ENCODE measurements at places on chromosomes 1 and 21.

DNA sequence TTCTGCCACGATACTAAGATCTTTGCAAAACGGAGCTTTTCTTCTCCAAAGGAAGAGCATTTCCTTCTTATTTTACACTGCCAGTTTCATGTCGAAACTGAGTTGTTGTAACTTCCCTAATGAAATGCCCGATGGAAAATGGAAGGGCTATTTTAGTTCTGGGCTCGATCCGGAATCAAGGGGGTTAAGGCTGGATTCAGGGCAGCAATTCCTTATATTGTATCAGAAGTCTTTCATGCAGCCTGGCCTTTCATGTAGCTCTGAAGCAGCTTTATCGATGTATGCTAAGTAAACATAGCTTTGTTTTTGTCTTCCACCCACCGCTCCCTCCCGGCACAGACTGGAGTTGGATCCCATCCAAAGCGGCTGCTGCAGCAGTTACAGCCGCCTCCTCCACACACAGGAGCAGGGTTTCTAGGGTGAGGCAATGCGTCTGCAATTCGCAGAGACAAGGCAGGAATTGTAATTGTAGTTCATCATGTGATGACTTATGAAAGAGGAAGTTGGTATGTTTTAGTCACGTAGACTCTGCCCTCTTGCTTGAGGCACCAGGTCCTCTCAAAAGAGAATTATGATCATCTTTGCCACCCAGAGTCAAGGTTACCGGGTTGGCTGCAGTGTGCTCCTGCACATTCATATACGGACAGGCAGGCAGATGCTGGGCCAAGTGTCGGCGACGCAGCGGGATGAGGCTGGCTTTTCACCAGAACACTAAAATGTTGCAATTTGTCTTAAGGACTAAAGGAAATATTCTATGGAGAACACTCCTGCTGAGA lies 2.6 kb upstream of the IRF2BP2 start:
- DNase-seq = no peak

DNA sequence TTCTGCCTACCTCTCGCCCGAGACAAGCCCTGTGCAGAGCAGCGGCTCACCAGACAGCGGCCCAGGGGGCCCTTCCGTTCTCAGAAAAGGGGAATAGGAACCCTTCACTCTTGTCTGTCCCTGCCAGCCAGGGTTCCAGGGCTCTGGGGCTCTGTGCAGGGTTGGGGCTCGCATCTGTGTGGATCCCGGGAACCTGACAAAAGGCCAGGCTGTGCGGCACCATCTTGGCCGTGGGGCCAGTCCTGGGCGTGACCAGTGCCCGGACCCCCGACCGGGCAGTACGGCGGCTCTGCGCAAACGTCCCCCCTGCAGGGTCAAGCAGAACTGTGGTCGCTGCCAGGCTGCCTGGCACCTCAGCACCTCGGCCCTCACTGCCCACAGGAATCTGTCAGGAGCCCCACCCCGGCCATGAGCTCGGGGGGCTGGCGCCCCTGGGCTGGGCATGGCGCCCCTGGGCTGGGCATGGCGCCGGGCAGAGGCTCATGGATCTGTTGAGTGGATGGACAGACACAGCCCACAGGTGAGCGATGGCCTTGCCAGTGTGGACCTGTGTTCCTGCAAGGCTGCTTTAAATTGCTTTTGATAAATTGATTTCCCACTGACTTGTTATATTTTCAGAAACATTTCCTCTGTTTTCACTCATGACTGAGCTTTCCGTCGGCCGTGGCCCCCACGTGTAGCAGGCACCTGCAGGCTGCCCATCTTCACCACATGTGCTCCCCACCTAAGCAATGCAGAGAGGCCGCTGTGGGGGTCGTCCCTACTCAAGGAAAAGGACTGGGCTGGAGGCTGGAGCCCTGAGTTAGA lies 59.0 kb downstream of the SLX9 start:
- DNase-seq = no peak

DNA sequence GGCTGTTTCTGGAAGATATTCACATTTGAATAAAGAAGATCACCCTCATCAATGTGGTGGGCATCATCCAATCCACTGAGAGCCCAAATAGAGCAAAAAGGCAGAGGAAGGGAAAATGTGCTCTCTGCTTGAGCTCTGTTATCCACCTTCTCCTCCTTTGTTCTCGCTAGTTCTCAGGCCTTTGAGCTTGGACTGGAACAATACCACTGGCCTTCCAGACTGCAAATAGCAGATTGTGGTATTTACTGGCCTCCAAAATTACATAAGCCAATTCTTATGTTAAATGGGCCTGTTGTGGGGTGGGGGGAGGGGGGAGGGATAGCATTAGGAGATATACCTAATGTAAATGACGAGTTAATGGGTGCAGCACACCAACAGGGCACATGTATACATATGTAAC lies 219.3 kb downstream of the C1orf94 start:
- no peak for DNase-seq

DNA sequence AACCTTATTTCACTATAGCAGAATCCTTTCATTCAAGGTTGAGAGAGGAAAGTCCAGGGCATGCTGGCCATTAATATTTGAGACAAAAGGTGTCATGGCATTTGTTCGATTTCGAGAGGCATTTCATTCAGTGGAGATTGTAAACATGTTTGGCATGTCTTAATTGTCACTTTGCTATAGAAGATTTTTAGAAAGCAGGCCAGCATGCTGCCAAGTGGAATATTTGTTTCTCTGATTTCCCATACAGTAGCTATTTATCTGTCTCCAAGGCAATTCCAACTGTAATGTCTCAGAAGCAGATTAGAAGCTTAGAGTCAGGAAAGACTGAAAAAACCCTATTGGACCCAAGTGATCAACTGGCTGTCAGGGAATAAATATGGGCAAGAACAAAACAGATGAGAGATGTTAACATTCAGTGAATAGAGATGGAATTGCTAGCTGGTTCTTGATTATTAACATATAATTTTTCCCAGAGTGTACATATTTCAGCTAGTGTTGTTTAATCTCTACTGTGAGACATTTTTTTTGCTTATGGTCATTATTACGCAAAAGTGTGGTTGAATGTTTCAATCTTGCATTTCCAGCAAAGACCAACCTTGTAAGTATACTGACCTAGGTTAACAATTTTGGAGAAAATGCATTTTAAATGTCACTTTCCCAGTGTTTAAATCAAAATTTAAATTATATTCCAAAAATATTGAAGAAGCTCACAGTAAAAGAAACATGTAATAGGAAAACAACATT lies 174.6 kb downstream of the KCNK2 start:
- DNase-seq = no peak

GRCh38 chr1:72018562-72018961 lies 263.8 kb downstream of the NEGR1 start:
- DNase-seq = no peak

DNA sequence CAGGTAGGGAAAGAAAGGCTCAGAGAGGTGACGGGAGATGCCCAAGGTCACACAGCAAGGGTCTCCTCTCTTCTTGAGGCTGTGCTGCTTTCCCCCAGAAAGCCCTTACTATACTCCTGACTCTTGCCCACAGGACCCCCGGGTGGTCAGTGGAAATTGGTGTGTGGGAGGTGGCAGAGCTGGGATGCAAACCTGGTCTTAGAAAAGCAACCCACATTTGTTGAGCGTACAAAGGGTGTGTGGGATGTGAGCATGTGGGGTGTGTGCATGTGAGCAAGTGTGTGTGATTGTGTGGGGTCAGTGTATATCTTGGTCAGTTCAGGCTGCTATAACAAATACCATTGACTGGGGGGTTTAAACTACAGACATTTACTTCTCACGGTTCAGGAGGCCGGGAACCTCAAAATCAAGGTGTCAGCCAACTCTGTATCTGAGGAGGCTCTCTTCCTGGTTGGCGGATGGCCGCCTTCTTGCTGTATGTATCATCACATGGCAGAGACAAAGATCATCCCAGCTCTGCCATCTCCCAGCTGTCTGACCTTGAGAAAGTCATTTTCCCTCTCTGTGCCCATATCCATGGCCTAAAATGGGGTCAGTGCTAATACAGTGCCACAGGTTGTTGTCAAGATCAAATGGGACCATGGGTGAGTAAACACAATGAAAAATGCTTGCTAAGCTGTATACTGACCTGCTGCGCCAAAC lies 268.5 kb downstream of the PTPRU start:
- no peak for DNase-seq

- DNase-seq = no peak
Observed at GRCh38 chr1:229186373-229187056, 84.4 kb upstream of the RAB4A start.

DNA sequence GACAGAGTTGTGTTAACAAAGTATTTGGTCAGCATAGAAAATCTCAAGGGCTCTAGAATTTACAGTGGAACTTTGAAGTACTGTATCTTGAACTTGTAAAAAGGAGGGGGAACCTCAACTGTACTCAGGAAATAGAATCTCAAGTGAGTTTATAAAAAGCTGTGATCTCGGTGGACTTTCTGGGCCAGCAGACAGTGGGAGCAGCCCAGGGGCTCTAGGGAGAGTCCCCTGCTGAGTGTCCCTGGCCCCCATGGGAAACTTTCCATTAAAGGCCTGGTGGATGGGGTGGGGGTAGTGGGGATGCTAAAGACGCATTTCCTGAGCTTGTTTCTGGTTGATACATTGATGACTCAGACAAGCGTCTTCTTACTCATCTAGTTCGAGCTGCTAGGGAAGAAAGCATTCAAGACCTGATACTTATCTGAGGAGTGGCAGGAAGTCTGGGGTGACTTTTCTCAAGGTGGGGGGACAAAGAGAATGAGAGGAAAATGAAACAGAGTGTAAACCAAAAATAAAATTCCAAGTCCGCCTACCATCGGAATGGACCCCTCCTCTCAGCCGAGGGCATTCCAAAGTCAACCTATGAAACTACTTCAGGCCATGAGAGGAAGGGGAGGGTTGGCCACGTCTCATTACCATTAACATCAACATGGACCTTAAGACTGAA lies 65.5 kb downstream of the NID1 start:
- DNase-seq = no peak
